ENCODE measurements at places on chromosomes 2 and 18.

DNA sequence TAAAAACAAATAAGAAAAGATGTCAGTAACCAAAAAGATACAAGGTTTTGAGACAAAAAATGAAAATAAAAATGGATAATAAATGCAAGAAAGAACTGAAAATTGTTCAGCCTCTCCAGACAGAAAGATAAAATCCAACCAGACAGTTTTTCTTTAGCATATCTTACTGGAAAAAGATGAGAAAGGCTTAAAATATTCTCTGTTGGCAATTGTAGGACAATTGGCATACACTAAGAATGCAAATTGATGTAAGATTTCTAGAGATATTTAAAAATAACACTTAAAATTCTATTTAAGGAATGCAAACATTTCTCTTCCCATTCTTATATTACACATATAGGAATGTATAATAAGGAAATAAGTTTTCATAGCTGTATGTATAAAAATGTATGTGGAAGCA, 590.6 kb downstream of the DSC3 start:
- DNase-seq, result no peak

DNA sequence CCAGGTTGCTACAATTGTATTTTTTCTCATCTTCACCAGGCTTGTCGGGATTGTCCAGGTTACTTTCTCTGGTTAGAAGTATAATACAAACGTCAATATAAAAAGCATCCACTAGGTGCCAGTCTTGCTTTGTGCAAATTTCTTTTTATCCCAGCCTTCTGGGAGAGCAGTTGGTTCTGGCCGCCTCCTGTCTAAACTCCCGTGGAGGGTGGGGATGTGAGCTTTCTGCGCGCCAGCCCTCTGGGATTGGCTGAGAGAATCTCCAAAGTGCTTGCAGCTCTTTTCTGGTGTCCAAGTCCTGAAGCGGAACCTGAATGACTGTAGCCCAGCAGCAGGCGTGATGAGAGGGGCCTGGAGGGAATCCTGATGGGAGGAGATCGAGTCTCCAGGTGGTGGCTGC, 22.4 kb upstream of the TOGARAM2 start:
- peak; percentile 55 for DNase-seq

- no peak for DNase-seq
Observed at GRCh38 chr2:136164280-136164776, 46.4 kb upstream of the CXCR4 start.

GRCh38 chr18:34084635-34085034, 140.1 kb downstream of the NOL4 start:
- no peak for DNase-seq

- no peak for DNase-seq
Observed at GRCh38 chr2:207161247-207162123, 4.3 kb downstream of the KLF7 start.

Measured in HuH-7.5 (cell line).